Stimulated activated CD8-positive, alpha-beta memory T cell treated with anti-CD3 and anti-CD28 coated beads, Interleukin-2, amount 100 ng/mL, for 1 hour (primary cell): ENCODE measurements at places on chromosomes 7 and 10.

- no peak for DNase-seq
Observed at GRCh38 chr7:27172315-27172774, 1.8 kb downstream of the HOXA10 start.

GRCh38 chr10:85100495-85100894 lies 772.1 kb downstream of the CCSER2 start:
- DNase-seq, result no peak

- no peak for DNase-seq
Observed at GRCh38 chr7:76074306-76074971, 26.5 kb downstream of the MDH2 start.

DNA sequence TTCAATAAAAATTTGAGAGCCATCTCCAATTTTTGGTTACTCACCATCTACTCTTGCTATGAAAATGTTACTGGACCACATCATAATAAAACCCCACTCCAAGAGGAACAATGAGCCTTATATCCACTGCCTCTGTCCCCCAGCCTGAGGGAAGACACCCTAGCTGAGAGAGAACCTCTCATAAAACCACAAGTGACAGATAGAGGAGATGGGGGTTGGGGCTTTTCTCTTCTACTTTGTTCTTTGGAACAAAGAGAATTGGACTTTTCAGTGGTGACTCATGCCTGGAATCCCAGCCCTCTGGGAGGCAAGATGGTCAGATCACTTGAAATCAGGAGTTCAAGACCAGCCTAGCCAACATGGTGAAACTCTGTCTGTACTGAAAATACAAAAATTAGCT lies 27.6 kb upstream of the TAS2R16 start:
- no peak for DNase-seq

DNA sequence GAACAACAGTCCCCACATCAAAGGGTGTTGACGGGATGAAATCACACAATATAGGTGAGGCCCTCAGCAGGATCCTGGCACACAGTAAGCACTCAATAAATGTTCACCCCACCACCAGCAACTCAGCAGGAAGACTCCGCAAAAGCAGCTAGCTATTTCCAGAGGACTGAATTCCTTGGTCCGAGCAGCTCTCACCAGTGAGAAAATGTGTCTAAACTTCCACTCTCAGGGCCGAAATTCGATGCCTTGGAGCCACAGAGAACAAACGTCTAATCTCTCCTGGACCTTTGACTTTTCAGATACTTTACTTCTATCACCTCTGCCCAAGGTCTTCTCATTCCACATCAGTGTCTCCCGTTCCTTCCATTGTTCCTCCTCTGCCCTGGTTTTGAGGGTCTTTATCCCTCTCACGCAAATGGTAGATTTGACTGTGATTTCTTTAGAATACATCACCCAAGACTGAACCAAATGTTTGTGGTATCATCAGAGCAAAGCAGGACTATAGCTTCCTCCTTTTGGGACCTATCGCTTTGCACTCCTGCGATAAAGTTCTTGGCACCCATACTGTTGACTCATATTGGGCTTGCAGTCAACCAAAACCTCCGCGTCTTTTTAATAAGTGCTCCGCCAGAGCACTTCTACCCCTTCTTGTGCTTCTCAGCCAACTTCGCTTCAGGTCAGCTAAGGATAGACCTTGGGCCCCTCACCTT lies 903 bp upstream of the NT5C2 start:
- DNase-seq, result no peak

DNA sequence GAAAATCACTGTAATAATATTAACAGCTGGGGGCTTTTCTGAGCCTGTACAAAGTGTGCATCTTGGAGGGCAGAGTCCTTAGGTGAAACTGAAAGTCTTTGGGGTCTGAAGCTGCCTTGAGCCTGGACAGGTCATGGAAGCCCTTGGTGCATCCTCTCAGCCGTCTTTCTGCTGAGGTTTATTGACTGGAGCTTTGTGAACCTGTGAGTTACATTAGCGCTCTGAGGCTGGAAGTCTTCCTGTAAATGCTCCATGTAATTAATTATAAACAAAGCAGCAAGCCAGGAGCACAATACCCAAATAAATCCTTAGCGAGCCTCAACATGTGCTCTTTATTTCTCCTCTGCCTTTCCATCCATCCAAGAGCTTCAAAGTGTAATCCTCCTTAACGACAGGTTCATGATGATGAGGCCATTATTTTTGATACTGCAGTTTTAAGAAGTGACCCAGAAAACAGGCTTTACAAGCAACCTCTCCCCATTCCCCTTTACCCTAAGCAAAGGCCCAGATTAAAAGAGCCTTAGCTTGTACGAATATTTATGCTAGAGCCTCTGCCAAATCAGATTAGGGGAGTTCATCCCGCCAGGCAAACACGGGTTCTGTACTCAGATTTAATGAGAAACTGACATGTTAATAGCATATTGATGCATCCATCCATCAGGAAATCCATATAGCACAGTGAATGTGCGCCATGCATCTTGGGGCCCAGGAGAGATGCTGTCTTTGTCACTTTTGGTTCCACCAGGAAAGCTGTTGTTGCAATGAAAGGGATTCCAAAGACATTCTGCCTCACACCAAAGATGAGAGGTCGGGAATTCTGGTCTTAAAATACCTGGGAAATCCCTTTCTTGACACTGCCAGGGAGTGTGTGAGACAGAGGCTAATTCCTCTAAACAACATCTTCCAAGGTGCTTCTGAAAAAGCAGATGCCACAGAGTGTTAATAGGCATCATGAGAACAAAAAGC lies 118.1 kb downstream of the ANLN start:
- no peak for DNase-seq

DNA sequence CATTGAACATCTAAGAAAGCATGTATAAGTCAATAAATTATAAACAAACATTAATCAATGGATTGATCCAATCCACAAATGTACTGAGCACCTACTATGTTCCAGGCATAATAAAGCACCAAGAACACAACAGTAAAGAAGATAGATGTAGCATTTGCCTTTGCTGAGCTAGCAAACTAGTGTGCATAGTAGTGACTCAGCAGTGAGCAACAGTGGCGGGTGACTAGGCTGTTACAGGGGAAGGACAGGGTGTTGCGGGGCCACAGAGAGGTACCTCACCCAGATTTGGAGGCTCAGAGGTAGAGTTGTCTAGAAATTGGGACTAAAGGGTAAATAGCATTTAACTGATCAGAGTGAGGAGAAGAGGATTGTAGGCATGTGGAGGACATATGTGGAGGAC lies 83.6 kb downstream of the NXPH1 start:
- DNase-seq, result no peak

GRCh38 chr7:6078548-6078947 lies 47.4 kb downstream of the ANKRD61 start:
- DNase-seq, result no peak
